ENCODE measurements at places on chromosomes 6 and 20. TPM values are rescaled to one million over a fixed set of nuclear protein-coding genes. Genes with fewer than 3 reads are reported as not detected.

DNA sequence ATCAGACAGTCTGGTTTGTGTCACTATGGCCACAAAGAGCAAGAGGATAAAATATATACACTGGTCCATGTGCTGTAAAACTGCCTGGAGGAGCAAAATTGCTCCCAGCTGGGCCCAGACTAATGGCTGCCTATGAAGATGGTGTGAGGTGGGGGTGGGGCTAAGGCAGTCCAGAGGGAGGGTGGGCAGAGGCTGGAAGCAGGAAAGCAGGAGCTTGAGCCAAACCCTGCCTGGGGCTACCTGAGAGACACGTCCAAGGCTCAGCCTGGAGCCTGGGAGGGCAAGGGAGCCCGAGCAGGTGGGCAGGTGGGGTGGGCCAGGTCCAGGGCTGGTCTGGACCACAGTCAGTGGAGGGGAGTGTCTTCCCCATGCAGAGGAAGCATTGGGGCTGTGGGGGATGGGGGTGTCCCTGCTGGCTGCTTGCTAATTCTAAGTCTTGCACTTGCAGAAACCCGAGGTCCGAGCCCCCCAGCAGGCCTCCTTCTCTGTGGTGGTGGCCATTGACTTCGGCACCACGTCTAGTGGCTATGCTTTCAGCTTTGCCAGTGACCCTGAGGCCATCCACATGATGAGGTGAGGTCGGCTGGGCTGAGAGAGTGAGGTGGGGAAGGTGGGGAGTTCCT lies 9.5 kb downstream of the HSPA12B start:
- DNase-seq, result no peak

- DNase-seq, result no peak
Observed at GRCh38 chr20:9515214-9515585, 810 bp downstream of the LAMP5 start.

- DNase-seq, result no peak
Observed at GRCh38 chr20:7226156-7226555, 458.7 kb downstream of the BMP2 start.

- DNase-seq, result no peak
Observed at GRCh38 chr6:169828176-169828575, 76.8 kb downstream of the ERMARD start.

DNA sequence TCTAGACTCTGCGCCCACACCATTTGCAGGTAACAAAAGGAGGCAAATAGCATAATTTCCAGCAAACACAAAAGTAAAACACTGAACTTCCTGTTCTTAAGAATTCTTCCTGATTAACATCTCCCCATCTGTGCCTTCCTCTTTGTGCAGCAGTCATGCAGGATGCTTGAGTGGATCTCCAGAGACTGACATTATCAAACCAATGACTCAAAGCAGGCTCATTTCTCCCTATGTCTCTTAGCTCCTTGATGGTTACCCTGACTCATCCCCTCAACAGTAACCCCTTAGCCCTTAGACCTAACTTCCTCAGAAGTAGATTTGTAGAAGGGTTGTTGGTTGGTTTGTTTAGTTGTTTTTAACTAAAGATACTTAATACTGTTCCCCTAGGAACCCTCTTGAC lies 137.0 kb upstream of the RIN2 start:
- DNase-seq, result peak; percentile 23

The ARFGEF3 gene
- total RNA-seq, result 3.3 TPM

GRCh38 chr20:45070932-45071632 lies 29.8 kb downstream of the KCNS1 start:
- no peak for DNase-seq

GRCh38 chr6:154164397-154164796 lies 125.4 kb downstream of the OPRM1 start:
- DNase-seq, result peak; percentile 55

DNA sequence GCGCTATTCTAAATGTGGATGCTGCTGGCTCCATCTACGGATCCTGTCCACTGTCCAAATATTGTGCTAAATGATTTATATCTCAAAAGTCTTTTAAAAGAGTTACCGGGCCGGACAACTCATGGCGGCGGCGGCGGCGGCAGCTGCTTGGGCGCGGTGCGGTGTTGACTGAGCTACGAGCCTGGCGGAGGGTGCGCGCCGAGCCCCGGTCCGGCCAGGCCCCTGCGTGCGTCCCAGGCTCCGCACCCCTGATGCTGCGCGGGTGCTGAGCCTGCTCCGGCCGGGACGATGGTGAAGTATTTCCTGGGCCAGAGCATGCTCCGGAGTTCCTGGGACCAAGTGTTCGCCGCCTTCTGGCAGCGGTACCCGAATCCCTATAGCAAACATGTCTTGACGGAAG lies 303.4 kb downstream of the CENPW start:
- no peak for DNase-seq

The ULBP2 gene
- 53.7 TPM for total RNA-seq

The MYH7B gene
- not detected for total RNA-seq

DNA sequence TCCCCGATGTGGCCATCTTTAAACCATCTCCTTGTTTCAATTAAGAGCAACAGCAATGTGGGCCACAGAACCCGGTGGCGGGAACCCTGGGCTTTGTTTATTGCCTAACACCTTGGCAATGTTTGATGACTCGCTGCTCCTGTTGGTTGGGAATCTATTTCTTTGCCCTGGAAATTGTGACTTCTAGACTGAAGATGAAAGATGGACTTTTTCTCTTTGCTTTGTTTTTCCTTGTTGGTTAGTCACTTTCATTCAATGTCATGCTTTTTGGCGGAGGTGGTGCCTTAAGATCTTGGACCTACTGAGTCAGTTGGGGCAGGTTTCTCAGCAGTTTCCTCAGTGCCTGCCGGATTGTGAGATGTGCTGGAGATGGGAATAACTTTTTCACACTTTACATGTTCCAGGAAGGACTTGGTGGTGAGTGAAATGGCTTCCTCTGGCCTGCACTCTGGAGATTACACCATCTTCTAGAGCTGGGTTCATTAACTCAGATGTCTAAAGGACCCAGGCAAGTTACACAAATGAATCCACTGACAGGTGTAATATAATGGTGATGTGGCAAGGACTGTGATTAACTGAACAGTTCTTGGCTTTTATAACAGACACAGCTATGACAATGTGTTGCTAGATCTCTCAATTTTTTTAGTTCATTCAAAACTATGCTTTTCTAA lies 56.3 kb downstream of the TSHZ2 start:
- DNase-seq, result peak; percentile 11

- DNase-seq, result no peak
Observed at GRCh38 chr20:32240205-32240604, 32.5 kb downstream of the POFUT1 start.

The XKR7 gene
- total RNA-seq, result 0.12 TPM

DNA sequence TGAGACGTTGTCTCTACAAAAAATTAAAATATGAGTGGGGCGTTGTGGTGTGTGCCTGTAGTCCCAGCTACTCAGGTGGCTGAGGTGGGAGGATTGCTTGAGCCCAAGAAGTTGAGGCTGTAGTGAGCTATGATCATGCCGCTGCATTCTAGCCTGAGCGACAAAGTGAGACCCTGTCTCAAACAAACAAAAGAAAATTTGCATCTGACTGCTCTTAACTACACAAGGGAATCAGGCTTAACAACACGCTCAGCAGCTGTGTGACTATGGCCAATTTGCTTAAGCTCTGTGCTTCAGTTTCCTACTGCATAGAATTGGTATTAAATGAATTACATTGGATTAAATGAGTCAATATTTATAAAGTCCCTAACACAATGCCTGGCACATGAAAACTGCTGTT lies 24.3 kb upstream of the MRPS10 start:
- DNase-seq, result no peak

DNA sequence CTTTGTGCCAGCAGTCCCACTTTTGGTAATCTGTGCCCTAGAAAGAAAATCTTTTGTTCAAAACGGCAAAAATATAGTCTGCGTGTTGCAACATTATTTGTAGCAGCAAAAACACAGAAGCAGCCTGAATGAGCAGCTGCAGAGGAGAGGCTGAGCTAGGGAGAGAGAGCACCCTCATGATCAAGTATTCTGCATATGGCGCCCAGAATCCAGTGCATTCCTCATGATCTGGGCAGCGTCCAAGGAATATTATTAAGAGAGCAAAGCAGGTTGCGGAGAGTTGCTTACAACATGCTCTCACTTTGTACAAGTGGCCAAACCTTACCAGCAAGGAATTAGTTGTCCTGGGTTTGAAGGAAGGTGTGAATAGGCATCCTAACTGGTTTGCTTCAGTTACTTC lies 25.9 kb downstream of the KIZ start:
- DNase-seq, result no peak

The TNFRSF21 gene
- total RNA-seq, result 39.3 TPM

GRCh38 chr20:63969838-63970713 lies at the start of gene ZNF512B:
Gene ZNF512B, minus strand, starts transcription at chr20:63969930. Its CDS starts 1,980 bp downstream, at chr20:63967950.
- peak; percentile 65 for DNase-seq

The AVP gene
- total RNA-seq, result not detected

The EEF1A2 gene
- total RNA-seq, result 6.4 TPM

The SYNDIG1 gene
- 0.80 TPM for total RNA-seq

- no peak for DNase-seq
Observed at GRCh38 chr6:106520711-106521401, 108.4 kb downstream of the RTN4IP1 start.

GRCh38 chr6:31004794-31005193 lies 5.5 kb upstream of the MUC22 start:
- DNase-seq, result no peak

The NXT1 gene
- total RNA-seq, result 81.5 TPM

The OPRL1 gene
- total RNA-seq, result 0.51 TPM

The EFCAB8 gene
- not detected for total RNA-seq

- no peak for DNase-seq
Observed at GRCh38 chr20:61442075-61442670, 190.1 kb downstream of the CDH4 start.

The FLRT3 gene
- 0.23 TPM for total RNA-seq

- peak; percentile 67 for DNase-seq
Observed at GRCh38 chr6:12148317-12148801, 136.2 kb downstream of the HIVEP1 start.

All from Daoy (cell line).